ENCODE measurements at places on chromosomes 2 and 18.

DNA sequence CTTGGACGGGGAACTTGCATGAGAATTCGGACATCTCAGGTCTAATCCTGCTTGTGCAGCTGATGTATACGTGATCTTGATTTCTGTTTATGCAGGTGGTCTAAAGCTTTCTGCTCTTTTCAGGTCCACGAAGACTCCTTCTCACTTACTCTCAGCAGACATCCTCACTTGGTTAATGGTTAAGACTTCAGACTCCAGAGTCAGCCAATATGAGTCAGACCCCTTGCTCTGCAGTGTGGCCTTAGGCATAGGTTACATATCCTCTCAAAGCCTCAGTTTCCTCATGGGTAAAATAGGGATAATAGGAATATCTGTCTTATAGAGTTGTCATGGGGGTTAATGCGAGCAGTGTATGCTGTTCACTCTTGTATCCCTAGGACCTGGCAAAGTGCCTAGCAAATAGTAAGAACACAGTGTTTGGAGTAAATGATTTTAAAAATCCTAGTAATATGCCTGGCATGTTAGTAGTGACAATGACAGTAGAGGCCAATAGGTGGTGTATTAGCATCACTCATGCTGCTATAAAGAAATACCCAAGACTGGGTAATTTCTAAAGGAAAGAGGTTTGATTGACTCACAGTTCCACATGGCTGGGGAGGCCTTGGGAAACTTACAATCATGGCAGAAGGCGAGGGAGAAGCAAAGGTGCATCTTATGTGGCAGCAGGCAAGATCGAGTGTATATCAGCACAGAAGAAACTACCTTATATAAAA, 42.3 kb downstream of the XRCC5 start:
- no peak for DNase-seq

DNA sequence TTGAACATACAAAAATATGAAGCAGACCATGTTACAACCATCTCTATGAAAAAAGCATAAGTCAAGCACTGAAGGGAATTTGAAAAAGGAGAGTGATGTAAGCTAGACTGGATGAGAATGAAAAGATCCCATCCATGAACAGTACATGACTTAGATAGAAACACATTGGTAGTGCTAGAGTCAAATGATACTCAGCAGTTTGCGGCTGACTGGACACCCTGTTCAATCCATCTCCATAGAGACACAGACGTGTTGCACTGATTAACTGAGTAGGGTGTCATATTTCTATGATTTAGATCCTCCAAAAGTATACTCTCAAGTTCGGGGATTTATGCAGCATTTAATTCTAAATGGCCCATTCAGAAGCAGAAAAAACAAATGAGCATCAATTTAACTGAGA, 674.3 kb upstream of the NRXN1 start:
- no peak for DNase-seq

DNA sequence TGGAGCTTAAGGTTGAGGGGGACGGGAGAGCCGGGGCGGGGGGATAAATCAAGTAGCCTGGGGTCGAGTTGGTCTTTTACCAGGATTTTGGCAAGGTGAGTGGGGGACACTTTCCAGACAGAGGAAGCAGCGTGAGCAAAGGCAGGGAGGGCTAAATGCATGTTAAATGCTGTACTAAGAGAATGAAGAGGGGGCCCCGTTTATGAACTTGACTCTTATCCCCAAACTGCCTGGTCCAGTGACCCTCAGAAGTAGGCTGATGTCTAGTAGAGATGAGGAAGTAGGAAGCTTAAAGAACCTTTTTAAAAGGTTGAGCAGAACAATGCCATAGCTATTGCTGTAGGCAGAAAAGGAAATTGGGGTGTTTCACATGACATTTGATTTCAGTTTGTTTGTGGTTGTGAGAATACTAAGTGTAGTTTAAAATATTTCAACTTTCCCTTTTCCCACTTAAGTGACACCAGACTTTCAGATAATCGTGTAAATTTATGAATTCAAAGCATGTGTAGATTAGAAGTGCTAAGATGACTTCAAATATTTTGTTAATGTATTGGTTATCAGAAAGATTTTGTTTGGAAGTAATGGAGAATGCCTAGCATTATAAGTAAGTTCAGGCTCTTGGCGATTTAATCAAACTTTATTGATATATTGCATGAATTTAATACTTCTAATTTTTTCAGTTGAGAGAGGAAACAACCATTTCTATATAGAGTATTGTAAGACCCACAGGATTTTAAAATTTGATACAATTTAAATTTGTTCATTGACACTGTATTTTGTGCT, 1.8 kb downstream of the REL start:
- no peak for DNase-seq

DNA sequence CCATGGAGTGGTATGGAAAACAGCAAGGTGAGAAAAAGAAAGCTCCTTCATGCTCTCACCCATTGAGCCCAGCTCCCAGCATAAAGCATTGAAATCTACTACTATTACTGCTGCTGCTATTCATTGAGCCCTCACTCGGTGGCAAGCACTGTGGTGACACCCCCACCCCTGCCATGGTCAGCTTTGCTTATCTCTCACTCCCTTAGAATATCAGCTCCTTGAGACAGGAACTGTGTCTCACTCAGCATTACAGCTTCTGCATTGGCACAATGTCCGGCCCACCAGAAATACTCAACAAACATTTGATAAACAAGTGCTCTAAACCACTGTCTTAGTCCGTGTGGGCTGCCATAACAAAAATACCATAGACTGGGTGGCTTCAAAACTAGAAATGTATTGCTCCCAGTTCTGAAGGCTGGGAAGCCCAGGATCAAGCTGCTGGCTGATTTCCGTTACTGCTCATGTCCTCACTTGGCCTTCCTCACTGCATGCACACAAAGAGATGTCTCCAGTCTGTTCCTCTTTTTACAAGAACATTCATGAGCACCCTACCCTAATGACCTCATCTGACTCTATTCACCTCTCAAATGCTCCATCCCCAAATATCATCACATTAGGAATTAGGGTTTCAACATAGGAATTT, 116.3 kb downstream of the ZBTB7C start:
- DNase-seq = no peak

All from keratinocyte (primary cell).